ENCODE measurements at places on chromosomes 7 and 10.
A peak's percentile ranks its signal among the peaks of the same experiment; 100 is the strongest.

GRCh38 chr10:89625041-89625765 is 19.8 kb downstream of the PANK1 start:
- DNase-seq, result no peak

GRCh38 chr10:21263263-21263803 is 262.1 kb downstream of the SKIDA1 start:
- DNase-seq, result no peak

GRCh38 chr7:68176974-68177373 is 1180.3 kb downstream of the TYW1 start:
- no peak for DNase-seq

DNA sequence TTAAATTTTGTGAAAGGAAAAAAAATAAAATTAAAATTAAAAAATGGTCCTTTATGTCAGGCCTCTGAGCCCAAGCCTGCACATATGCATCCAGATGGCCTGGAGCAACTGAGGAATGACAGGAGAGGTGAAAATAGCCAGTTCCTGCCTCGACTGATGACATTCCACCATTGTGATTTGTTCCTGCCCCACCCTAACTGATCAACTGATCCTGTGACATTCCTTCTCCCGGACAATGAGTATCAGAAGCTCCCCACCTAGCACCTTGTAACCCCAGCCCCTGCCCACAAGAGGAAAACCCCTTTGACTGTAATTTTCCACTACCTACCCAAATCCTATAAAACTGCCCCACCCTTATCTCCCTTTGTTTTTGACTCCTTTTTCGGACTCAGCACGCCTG is 972.2 kb upstream of the GHITM start:
- no peak for DNase-seq

DNA sequence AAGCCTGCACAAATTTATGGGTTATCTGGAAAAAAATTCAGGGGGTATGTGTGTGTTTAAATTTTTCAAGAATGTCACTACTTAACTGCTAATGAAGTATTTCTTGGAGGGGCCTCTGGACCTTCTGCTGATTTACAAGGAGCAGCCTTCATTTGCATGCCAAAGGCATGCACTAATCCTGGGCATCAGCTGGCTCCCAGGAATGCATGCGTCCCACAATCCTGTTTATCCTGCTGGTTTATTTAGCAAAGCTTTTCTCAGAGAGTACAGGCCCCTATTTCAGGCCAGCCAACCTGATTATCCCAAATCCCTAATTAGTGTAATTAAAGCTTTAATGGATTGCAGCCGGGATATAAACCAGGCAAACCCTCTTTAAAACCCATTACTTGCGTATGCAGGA is 170.4 kb downstream of the TAX1BP1 start:
- no peak for DNase-seq

- DNase-seq, result no peak
Measured at GRCh38 chr10:5525561-5526341, 990 bp downstream of the CALML3 start.

DNA sequence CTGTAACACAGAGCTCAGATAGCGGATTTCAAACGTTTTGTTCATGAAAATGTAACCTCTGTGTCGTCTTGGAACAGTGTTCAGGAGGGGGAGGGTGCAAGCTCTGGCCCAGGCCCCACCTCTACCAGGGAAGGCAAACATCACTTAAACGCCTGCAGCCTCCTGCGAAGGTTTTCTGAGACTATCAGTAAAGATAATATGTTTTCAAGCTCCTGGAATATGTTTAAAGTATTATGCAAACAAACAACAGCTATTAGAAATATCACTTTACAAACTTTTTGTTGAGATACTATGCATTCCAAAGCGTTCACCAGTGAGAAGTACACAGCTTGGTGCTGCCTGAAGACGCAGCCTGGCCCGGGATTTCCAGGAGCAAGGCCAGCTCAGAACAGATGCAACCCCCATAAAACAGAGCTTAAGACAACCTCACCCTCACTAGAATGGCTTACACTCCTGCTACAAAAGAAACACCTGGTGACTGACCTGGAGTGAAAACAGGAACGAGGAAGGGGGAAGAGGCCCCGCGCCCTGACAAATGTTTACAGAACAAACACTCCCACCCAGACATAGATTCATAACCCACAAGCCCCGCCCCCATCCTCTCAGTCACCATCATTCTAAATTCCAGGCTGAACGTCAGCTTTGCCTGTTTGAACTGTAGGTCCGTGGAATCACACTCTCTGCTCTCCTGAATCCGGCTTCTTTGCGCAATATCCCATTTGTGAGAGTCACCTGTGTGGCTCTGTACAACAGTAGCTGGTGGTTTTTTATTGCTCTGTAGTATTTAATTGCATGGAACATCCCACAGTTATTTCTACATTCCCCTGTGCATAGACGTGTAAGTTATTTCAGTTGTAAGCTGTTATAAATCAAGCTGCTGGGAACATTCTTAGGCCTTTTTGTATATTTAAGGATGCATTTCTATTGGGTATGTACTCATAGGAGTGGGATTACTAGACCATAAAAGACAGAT is 155.0 kb downstream of the PTPRN2 start:
- no peak for DNase-seq

GRCh38 chr7:32034052-32034451 is 36.2 kb downstream of the PDE1C start:
- no peak for DNase-seq

- no peak for DNase-seq
Measured at GRCh38 chr10:23422003-23422411, 16.9 kb upstream of the OTUD1 start.

DNA sequence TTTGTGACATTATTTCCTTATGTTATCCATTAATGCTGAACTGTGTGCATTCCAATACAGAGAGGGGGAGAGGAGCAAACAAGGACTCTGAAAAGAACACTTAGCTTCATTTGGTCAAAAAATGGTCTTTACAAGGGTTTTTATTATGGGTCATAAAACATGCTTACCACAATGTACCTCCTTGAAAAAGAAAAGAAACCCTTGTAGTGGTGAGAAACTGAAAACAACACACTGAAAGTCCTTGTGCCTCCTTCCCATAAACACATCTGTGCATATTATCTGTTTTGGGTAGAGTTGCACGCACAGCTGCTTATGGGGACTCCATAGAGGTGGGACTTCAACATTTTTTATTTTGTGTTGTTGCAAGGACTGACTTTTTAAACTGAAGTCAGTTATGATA is 98.7 kb downstream of the CDK6 start:
- DNase-seq, result no peak

DNA sequence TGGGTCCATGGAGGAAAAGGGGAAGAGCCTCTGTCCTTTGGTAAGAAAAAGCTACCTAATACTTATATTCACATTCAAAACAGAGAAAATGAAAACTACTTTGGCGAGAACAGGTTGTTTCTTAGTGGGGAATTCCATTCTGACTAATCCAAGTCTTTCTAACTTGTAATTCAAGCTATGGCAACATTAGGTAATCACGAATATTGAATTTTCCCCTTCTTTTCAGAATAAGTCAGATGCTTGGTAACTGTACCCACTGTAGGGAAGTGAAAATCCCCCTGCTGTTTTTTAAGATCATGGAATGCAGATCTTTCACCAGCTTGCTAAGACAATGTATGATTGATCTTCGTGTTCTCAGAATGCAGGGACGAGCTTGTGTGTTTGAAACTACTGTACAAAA is 384.4 kb downstream of the TCERG1L start:
- DNase-seq, result no peak

- no peak for DNase-seq
Measured at GRCh38 chr10:88505265-88505664, 77.9 kb downstream of the RNLS start.

DNA sequence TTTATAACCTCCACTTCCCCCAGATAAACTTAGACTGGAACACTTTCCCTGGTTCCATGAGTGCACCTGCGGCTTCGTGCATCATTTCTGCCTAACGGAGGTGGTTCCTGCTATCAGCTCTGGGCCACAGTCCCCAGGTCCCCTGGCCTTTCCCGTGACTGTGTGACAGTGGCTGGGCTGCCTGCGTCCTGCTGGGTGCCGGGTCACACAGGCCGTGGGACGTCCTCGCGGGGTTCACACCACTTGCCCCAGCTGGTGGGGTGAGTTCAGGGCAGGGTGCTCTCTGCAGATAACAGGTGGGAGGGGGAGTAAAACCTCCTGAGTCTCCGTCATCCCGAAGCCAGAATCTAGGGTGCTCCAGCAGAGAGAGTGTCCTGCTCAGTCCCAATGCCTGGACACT is 58.7 kb upstream of the CFAP46 start:
- no peak for DNase-seq

- no peak for DNase-seq
Measured at GRCh38 chr7:86980223-86980622, 79.2 kb downstream of the ELAPOR2 start.

DNA sequence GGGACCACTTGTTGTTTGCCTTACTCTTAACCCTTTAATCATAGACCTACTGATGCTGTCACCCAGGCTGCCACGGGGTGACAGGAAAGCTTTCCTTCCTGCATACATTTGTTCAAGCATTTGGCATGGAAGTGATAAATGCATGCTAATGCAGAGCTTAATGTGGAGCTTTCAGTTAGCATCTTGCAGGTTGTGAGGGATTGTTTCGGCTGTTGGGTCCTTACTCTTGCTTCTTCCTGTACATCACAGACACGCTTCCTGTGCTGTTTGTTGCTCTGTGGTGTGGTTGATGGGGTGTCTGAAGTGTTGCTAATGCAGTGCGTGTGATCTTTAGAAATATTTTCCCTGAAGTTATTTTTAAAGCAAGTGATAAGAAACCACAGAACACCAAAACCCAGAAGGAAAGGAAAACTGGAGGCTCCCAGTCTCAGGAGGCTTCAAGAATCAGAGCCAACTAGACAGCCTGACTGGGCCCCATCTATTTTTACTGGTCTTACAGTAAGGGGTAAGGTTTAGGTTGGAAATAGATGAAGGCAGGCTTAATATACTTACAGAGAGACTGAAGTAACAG is 143.1 kb downstream of the CHN2 start:
- no peak for DNase-seq

- peak; percentile 20 for DNase-seq
Measured at GRCh38 chr10:25080880-25081581, 64.6 kb downstream of the THNSL1 start.

GRCh38 chr7:84829719-84830118 is 357.1 kb downstream of the SEMA3D start:
- DNase-seq, result no peak

GRCh38 chr7:25802473-25802872 is 349.5 kb upstream of the NFE2L3 start:
- no peak for DNase-seq

GRCh38 chr10:21978191-21978862 is 25.2 kb downstream of the DNAJC1 start:
- no peak for DNase-seq

DNA sequence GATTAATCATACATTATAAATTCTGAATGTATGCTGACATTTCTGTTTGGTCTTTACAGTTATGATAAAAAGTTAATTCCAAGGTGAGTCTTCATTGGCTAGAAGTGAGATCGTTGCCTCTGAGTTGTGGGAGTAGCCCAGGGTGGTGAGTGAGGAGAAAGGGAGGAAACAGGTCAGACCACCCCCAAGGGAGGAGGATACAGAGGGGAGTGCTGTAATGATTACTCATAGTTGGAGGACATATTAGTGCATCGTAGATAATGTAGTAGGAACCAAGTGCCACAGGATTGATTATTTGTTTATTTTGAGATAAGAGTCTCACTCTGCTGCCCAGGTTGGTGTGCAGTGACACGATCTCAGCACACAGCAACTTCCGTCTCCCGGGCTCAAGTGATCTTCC is 672.2 kb downstream of the INHBA start:
- no peak for DNase-seq

- no peak for DNase-seq
Measured at GRCh38 chr10:77463967-77464745, 173.5 kb downstream of the KCNMA1 start.

GRCh38 chr10:2387261-2387660 is 649.9 kb upstream of the ADARB2 start:
- DNase-seq, result no peak

GRCh38 chr7:112161253-112162141 is 44.7 kb downstream of the DOCK4 start:
- no peak for DNase-seq

GRCh38 chr10:46018453-46019176 is 11.8 kb downstream of the NCOA4 start:
- no peak for DNase-seq

GRCh38 chr10:47137311-47137851 is 162.6 kb upstream of the GDF10 start:
- DNase-seq, result no peak

DNA sequence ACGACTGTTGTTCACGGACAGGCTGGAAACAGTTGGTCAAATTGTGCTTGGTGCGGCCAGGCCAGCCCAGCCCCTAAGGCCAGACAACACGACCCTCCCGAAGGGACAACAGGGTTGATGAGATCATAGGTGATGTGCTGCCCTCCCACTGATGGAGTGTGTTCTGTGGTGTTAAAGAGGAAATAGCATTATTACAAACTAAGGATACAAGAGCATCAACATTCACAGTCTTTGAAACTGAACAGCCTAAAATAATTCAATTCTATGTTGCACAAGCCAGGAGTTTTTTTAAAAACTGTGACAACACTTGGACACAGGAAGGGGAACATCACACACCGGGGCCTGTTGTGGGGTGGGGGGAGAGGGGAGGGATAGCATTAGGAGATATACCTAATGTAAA is 87.6 kb downstream of the FAM53B start:
- DNase-seq, result no peak

GRCh38 chr10:77899690-77900089 is 26.9 kb downstream of the DLG5 start:
- DNase-seq, result no peak

DNA sequence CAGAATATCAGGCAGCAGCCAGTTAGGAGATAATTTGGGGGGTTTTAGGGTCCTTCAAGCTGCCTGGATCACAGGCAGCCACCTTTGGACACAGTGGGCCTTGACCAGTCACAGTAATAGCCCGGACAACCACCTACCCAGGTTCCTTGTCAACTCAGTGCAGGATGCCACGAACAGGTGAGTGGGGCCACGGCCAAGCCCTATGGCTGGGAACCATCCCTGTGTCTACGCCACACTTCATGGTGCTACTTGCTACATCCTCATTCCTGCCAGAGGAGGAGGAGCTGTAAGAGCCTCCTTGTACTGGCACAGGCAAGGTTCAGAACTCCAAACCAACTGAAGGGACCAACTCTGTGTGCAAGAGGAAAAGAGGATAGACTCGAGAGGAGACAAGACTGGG is 19.9 kb downstream of the ITPRIP start:
- no peak for DNase-seq

DNA sequence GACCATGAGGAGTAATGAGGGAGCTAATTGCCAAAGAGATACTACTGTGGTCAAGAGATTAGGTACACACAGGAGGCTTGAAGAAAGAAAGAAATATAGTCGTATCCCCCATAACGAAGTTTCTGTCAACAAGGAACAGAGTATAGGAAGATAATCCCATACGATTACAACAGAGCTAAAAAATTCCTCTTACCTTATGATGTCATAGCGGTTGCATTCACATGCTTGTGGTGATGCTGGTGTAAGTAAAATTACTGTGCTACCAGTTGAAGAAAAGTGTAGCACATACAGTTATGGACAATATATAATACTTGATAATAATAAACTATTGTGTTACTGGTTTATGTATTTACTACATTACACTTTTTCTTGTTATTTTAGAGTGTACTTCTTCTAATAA is 51.6 kb upstream of the CASD1 start:
- DNase-seq, result no peak
